Skeletal muscle cell (primary cell): ENCODE measurements at places on chromosomes 4 and X.

DNA sequence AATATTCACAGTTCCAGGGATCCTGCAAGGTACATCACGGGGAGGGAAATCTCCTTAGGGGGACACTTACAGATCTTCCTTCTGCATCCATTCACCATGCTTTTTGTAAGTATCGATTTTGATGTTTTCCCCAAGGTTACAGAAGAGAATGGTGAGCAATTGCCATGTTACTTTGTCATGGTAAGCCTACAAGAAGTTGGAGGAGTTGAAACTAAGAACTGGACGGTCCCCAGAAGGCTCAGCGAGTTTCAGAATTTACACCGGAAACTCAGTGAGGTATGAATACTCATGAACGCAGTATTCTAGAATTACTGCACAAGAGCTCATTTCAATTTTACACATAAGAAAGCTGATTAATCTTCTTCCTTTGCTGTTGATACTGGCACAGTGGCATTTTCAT lies 53.9 kb downstream of the LRP2BP start:
- DNase-seq = no peak

- no peak for DNase-seq
Observed at GRCh38 chrX:154350429-154351182, 23.8 kb downstream of the FLNA start.

DNA sequence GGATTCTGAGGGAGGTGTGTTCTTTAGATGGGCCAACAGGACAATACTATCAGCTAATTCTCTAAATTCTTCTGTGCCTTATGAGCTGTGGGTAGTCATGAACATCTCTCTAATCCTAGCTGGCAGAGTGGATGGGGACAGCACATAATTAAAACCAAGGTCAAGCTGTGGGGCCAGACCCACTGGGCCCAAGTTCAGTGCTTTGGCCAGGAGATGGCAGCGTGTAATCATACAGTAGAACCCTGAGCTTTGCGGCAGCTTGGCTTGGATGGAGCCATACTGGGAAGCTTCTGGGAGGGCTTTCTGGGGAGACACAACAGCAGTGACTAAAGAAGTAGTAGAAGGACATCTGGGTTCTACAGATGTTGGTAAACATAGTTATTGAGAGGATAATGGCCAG lies 140.3 kb upstream of the CXCL13 start:
- no peak for DNase-seq

DNA sequence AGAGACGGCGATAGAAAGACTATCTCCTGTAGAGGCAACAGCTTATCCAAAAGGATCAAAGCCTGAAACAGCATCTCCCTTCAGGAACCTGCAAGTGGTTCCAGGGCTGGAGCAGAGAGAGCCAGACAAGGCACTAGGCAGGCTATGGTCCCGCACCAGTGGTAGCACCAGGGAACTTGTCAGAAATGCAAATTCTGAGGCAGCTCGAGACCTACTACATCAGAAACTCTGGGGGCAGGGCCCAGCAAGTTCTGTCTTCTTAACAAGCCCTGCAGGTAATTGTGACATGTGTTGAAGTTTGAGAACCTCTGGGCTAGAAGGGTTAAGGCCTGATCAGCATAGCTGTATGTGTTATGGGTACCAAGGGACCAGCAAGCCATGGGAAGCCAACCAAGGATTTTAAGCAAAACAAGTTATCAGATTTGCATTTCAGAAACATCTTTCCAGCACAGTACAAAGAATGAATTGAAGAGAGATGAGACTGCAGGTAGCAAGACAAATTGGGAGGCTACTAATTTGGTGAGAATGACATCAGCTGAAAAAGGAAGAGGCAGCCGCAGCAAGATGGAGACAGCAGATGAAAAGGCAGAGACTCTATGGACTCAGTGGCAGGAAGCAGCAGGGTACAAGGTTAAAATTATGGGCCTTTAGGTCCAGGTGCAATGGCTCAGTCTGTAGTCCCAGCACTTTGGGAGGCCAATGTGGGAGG lies 139.7 kb downstream of the TSPAN5 start:
- DNase-seq = no peak

DNA sequence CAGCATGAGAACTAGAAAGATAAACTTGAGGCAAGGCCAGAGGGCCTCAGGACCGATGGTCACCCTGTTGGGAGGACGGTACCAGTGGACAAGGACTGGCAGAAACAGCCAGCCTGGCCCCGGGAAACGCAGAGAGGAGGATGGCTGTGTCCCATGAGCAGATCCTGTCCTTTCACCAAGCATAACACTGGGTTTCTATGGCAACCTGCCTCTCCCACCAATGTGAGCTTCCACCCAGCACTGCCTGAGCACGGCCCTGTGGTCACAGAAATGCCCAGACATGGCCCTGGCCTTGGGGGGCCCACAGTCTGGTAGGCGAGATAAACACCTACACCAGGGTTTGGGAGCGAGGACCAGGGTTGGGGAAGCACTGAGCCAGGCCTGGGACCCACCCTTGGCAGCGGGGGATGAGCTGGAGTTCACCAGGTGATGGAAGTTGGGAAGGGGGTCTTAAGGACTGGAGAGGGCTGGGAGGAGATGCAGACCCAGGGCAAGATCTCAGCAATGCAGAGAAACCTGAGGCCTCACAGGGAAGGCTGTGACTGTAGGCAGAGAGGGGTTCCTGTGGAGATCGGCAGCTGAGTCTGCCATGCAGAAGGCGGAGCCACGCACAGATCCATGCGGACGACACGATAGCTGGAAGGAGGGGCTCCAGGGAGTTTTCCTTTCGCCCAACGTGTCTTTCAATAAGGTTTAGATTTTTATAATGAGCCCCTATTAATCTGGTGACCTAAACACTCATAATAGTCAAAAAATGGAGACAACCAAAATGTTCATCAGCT lies 32.7 kb upstream of the CRMP1 start:
- no peak for DNase-seq

- no peak for DNase-seq
Observed at GRCh38 chr4:73687421-73687820, 52.9 kb upstream of the CXCL8 start.

- DNase-seq = no peak
Observed at GRCh38 chr4:88957570-88957969, 99.4 kb downstream of the FAM13A start.

DNA sequence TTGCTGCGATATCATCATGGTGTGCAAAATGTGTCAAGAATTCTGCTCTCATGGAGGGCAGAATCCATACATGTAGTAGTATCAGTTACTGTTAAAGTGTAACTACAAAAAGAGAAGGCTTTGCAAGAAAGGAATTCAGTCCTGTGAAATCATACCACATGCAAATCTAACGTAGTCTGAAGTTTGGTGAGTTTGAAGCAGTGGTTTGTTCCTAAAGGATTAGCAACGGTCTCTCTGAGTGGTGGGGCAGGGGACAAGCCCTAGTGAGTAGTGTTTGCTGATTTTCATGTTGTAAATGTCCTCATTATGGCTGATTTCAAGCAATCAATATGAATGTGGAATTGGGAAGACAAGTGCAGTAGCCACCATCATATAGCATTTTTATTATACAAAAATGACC lies 47.1 kb upstream of the CLNK start:
- DNase-seq = no peak

DNA sequence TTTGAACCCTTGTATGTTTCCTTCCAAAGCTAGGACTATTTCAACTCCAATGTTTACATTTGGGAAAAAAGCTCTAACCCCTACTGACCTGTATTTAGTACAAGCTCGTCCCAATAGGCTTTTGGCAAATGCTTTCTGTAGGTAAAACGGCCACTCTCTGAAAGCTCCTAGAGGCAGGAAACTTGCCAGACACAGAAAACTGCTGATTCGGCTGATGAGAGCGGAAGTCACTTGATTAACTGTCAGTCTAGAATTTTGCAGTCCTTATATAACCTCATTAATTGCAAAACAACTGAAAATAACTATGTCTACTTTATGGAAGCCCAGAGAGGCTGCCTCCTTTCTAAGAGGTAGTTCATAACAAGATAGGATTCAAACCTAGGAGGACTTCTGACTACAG lies 108.1 kb downstream of the TSPAN7 start:
- DNase-seq = no peak

GRCh38 chrX:78693536-78693935 lies 34.4 kb upstream of the RTL3 start:
- no peak for DNase-seq

DNA sequence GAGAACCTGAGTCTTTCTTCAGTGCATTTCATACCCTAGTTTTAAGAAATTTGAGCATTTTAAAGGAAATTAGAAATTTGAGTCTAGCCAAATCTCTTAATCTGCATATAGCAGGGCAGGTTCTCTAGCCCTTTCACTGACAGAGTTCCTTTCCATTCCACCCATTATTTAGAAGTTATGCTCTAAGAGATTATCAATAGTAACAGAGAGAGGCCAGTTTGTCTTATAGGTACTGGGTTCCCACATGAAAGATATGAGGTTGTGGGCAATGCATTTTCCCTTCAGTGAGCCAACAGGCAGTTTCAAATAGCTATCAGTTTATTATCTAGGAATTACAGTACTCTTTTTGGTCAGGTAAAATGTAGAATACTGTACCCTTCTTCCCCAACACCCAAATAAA lies 7.3 kb upstream of the GALNT7 start:
- DNase-seq = no peak

DNA sequence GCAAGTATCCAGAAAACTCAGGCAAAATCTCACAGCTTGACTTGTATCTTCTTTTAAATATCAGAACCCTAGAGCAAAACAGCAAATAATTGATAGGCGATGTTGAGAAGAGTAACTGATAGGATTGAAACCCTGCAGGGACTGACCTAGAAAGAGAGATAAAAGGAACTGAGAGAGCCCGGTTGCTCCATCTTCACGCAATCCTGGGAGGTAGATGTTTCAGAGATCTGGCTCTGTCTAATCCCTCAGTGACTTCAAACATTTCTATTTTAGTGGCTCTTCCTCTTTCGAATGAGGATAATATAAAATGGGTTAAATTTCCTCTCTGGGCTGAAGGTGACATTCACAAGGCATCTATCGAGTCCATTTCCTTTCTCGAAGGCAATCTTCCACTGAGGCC lies 39.3 kb upstream of the RPL34 start:
- DNase-seq = no peak

DNA sequence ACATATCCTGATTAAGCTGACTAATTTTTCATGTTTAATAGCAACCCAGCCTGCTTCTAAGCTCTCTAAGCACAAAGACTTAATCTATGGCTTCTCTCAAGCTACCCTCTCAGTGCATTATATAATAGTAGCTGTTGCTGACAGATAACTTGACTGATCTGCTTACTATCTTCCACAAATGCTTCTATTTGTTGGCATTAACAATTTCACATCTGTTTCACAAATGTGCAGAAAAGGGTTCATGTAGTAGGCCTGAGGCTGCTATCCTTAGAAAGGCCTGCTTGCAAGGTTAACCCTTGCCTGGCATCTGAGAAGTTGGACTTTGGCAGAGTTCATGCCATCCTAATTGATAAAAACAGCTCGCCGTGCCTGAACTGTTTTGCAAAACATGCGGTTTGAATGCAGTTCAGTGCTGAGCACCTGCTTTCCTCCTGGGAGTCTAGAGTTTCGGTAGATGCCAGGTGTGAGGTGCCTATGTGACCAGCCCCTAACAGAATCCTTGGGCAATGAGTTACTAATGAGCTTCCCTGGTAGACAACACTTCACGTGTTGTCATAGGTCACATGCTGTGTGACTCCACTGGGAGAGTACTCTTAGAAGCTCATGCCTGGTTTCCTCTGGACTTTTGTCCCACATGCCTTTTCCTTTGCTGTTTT lies 68.4 kb downstream of the NSG1 start:
- no peak for DNase-seq

- no peak for DNase-seq
Observed at GRCh38 chrX:13515211-13515930, 54.0 kb upstream of the EGFL6 start.

GRCh38 chrX:13254870-13255269 lies 65.0 kb downstream of the ATXN3L start:
- DNase-seq = no peak

DNA sequence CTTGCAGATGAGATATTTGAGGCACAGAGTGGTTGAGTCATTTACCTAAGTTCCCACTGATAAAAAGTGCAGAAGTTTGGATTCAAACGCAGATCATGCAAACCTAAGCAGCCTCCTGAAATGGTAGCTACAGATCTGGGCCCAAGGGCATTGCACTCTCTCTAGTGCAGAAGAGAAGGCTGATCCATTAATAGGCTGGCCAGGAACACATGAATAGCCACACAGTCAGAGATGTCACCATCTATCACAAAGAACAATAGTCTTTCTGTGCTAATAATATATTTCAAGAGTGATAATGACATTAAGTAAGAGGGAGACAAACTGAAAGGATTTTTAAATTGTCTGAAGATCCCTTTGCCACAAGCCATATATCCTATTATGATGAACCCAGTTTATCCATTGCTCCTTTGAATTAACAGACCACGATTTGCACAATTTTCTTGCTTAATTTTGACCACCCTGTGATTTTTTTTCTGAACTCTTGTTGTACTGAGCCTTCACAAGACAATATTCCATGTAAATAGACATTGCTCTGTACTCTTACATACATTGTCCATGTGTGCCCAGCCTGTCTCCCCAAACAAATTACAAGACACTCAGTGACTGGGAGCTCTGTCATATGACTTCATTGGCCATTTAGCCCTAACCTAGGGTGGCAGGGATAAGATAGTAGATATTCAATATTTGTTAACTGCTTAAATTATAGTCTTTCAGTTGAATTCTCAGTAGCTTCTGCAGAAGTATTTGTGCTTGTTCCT lies 112.4 kb upstream of the RBPJ start:
- DNase-seq = no peak

DNA sequence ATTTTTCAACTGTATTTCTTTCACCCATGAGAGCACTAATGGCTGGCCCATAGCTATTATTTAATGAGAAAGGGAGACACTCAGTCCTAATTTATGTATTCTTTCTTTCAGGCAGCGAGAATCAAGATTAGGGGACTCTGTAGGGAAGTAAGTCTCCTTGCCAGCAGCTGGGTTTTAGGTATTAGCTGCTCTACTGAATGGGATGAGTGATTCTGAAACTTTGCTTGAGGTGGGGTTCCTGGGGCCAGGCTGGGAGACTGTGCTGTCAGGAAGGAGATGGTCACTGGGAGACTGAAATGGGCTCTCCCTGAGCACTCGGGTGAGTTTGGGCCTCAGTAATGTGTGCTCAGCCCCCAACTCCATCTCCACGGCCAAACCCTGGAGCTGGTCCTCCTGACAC lies 78.7 kb downstream of the LNX1 start:
- no peak for DNase-seq

GRCh38 chr4:152126238-152126637 lies 365.4 kb upstream of the GATB start:
- no peak for DNase-seq

DNA sequence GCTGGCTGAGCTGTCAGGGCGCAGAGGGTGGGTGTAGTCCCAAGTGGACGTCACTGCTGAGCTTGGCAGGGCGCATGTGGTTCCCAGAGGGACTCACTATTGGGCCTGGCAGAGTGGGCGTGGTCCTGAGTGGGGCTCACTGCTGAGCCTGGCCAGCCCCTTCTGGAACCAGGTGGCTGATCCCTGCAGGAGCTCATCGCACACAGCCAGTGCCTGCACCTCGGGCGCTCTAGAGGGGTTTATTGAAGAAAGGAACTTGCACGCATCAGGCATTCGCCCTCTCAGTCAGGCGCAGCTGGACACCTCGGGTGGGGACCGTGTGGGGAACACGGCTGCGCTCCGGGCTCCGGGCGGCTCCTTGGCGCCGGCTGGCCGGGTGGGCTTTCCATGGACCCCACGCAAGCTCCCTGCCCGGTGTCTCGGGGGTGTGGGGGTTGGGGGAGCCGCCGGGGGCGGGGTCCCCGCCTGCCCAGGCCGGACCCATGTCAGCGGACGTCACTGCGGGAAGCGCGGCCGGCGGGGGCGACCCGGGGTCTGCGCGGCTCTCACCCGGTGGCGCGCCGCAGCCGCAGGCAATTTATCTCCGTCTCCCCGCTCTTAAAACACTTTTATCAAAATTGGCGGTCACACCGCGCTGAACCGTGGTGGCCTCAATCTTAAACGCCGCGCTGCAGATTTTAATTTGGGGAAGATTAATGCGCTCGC lies 65.4 kb upstream of the NKX1-1 start:
- DNase-seq = no peak
